AG08396 (cell line): ENCODE measurements at places on chromosomes 3 and 15.
A peak's percentile ranks its signal among the peaks of the same experiment; 100 is the strongest.

DNA sequence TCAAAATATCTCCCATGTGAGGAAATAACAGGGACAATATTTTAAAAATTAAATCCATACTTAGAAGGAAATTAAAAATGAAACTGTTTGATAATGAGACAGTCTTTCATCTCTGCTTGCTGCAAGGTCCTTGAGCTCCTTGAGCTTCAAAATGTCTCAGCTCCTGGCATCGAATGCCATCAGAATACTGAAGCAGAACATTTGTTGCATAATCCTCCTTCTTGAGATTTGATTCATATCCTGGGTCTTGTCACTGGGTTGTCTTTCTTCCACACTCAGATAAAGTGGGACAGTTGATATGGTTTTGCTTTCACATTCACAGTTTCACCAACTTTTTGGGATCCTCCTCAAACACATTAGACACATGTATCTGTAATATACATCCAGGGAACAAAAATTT lies 27.8 kb downstream of the COL8A1 start:
- no peak for DNase-seq

GRCh38 chr3:74562558-74563269 lies 51.7 kb downstream of the CNTN3 start:
- no peak for DNase-seq

DNA sequence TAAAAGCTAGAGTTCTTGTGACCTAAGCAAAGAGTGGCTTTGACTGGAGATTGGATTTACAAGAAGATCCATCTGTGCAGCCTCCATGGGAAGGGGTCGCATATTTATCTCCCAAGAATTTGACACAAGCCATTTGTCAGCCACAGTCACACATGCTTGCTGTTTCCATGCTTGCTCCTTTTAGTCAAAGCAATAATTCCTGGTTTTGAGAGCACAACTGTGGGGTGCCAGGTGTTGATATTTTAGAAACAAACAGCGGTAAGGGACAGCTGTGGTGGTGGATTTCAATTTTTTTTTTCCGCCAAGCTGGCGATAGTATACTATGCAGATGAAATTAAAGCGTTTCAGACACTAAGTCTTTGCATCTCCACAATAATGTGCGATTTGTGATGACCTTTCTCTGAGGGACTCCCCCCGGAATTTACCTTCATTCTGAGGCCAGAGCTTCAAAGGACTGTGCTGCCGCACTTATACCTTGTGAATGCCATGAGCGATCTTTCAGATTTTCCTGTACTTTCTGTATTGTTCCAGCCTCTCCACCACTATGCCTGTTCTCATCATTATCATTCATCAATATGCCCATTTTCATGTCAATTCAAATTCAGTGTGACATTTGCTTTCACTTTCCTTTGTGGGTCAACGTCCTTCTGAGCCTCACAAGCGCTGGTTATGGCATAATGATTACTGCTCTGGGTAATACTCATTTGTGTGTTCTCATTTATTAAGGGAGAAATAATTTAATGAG lies 108.2 kb upstream of the KBTBD8 start:
- DNase-seq: no peak

DNA sequence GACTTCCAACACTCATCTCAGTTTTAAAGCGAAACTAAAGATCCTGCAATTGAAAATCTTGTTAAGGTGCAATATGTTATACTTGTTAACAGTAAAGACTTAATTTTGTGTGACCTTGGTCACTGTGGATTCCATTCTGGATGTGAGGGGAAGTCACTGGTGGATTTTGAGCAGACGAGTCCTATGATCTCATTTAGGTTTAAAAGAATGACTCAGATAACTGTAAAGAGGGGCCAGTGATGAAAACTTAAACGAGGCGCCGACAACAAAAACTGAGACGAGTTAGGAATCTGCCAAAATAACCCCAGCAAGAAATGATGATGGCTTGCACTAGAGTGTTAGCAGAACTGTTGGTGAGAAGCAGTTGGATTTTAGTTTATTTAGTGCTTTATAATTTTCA lies 56.5 kb downstream of the LRRC28 start:
- no peak for DNase-seq

DNA sequence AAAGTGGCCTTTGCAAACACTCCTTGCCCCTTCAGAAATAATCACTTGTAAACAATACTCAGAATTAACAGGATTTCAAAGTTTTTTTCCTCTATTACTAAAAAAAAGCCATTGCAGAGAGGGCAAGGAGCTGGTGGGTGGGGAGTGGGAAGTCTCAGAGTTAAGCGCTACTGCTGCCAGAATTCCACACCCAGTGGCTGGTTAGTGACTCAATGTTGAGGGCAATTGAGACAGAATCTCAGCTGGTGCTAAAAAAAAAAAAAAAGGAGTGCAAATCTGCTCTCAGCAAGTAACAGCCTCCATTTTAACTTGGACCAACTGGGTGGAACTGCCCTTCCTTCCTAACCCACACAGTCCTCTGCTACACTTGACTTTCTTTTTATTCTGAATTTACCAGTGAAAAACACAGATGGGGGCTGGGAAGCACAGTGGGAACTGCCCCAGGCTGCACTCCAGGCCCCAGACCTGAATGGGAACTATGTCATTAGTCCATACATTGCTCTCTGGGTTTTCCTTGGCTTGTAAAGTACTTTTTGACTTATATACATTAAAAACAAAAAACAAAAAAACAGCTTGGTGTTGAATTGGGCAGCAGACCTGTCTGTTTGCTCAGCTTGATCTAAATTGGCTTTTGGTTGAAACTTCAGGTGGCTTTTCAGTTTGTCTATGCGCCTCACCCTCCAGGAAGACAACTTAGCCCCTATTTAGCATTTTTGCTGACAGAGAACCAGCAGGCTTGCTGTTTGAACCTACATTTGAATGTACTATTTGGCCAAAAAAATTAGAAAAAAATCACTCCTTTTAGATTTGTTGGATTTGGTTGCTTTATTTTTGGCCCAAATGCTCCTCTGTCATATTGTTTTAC lies 357.8 kb upstream of the TBL1XR1 start:
- peak; percentile 56 for DNase-seq

DNA sequence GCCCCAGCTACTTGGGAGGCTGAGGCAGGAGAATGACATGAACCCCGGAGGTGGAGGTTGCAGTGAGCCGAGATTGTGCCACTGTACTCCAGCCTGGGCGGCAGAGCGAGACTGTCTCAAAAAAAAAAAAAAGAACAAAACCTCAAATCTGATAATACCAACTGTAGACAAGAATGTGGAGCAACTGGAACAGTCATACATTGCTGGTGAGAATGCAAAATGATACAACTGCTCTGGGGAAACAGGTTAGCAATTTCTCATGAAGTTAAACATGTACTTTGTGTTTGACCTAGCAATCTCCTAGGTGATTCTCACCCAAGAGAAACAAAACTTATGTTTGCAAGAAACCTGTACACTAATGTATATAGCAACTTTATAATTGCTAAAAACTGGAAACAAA lies 4.4 kb upstream of the VHL start:
- no peak for DNase-seq

GRCh38 chr3:159627634-159628033 lies 361.0 kb upstream of the IL12A start:
- no peak for DNase-seq

DNA sequence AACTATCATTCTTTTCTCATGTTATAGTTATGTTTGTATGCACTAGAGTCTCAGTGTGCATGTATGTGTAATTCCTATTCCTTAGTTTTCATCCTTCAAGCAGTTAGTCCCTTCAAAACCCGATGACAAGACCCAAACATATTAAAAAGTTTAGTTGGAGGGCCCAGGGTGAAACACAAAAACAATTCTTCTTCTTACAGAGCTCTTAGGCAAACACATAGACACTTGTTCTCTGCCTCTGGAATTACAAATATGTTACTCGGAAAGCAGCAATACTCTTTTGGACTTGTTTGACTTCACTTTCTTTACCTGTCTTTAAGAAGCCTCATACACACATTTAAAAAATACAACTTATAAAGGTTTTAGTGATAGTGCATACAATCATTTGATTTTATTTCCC lies 763 bp upstream of the CNTN6 start:
- DNase-seq: no peak

DNA sequence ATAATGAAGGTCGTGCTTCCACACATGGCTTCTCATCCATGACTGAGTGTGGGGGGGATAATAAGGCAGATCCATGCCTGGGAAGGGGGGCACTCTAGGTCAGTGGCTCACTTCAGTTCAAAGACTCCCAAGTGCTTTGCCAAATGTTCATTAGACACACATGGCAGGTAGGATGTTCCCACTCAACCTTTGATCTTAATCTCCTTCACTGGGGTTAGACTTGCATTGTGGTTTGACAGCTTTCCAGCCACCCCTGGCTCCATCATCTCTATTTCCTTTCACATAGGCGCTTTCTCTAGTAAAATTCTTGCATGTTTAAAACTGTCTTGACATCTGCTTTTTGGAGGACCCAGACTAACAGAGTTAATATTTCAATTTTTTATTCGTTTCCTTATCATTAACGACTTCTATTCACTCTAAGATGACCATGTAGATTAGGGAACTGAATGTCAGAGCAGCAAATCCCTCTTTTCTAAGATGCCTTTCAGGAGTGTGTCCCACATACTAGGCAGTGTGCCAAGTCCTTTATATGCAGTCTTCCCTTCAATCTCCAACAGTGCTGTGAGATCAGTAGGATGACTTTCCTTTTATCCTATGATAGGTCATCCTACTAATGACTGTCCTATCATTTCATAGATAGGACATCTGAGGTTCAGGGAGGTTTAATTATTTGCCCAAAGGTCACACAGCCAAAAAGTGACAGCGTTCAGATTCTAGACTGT lies 57.9 kb downstream of the BTD start:
- DNase-seq: no peak

DNA sequence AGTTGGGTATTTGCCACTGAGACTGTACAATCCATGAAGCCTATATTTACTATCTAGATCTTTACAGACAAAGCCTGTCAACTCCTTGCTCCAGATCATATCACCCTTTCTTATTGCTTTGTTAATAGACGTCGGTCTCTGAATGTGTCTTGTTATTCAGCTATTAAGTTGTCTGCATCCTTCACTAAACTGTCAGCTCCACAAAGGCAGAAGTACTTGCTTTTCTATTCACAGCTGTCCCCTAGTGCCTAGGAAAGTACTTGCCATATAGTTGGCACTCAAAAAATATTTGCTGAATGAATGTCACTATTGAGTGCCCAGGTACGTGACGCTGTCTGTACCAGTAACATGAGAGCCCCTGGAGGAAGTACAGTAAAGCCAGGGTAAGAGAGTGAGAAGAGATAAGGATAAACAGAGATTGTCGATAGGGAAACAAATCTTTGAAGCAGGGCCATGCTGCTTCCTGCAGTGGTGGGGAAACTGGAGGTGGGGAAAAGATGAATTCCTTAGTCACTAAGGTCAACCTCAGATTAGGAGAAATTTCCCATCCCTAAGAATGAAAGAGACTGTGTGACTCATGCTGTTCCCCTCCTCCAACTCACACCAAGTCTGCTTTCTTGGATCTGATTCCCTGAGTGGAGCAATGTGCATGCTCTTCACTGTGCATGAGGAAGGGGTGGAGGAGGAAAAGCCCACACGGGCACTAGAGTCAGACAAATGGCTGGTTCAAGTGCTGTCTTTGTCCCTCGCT lies 36.3 kb downstream of the PRICKLE2 start:
- peak; percentile 60 for DNase-seq

- no peak for DNase-seq
Observed at GRCh38 chr3:183662099-183662498, 26.7 kb downstream of the KLHL24 start.

GRCh38 chr3:187208159-187208558 lies 10.9 kb downstream of the RTP1 start:
- no peak for DNase-seq

DNA sequence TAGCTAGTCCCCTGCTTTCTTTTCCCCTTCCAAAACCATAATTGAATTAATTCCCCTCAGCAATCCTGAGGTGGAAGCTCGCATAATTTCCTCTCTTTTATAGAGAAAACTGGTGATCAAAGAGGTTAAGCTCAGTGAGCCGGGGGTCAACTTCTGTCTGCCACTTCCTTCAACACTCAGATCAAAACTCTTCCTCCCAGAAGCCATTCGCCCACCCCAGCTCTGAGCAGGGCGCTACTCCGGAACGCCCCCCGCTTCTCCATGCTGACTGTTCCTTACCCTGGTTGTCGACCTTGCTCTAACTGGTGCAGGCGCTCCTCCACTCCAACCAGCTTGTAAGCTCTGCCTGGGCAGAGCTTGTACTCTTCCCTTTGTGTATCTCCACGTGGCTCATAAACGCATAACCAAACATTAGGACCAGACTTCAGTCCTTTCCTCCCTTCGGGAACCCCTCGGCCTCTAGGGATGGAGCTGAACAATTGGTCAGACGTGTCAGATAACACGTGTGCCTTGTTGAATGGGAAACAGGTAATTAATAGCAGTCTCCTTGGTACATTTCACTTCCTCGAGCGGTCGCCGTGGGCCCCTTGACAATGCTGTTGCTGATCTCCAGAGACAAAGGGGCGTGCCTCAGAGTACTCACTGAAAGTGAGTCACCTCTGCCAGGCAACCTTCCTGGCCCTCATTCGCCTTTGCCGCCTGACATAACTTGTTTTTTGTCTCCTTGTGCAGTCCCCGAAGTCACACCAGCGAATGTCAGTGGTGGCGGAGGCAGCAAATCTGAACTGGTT lies 71.8 kb downstream of the IL5RA start:
- DNase-seq: no peak

DNA sequence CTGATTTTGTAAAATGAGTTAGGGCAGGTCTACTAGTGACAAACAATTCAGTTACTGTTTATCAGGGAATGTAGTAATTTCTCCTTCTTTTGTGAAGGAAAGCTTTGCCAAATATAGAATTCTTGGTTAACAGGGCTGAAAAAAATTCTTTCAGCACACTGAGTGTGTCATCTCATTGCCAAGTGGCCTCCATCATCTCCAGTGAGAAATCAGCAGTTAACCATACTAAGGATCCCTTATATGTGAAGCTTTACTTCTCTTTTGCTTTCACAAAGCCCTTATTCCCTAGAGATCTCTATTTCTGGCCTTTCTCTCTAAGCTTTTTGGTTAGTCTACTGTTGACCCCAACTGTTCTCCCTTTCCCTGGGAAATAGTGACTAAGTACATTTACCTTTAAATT lies 269.1 kb downstream of the SCAPER start:
- no peak for DNase-seq

DNA sequence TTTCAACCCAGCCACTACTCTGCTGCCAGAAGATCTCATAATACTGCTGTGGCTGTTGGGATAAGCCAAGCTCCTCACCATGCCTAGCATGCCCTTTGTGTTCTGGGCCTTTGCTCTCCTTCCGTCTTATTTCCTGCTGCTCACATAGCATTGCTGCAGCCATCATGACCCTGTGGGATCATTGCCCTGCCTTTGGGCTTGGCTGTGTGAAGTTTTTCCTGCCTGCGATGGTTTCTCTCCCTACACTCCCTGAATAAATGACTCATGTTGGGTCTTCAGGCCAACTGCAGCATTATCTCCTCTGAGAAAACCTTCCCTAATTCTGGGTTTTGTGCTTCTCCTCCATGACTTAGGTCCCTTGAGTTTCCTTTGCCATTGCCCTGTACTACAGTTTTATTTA lies 20.8 kb upstream of the TRA2B start:
- DNase-seq: no peak
